ENCODE measurements at places on chromosomes 2 and 18.

GRCh38 chr2:201709747-201710146, 11.3 kb upstream of the MPP4 start:
- ATAC-seq, result no peak

- ATAC-seq, result no peak
Observed at GRCh38 chr2:23069923-23070322, 315.1 kb upstream of the KLHL29 start.

- no peak for ATAC-seq
Observed at GRCh38 chr2:158182676-158183295, 81.1 kb downstream of the UPP2 start.

- no peak for ATAC-seq
Observed at GRCh38 chr2:116094196-116094595, 1651.8 kb downstream of the DPP10 start.

GRCh38 chr2:128237911-128238697, 80.6 kb downstream of the HS6ST1 start:
- ATAC-seq, result no peak

DNA sequence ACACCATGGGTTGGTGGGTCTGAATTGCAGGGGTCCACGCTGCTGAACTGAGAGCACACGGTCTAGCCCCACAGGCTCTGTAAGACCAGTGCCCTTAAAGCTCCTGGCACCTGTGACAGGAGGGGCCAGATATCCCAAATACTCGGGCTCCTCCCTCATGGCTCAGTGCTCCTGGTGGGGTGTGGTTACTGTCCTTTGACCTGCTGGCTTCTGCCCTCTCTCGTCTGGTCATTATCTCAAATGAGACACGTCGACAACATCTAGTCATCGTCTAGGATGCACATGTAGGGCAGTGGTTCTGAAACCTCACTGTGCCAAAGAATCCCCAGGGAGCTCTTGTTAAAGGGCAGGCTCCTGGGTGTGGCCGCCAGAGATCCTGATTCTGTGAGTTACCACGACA, 258.4 kb downstream of the LOXHD1 start:
- no peak for ATAC-seq
